Stimulated activated CD4-positive, alpha-beta T cell treated with anti-CD3 and anti-CD28 coated beads, Interleukin-1b, Interleukin-23, amount 100 ng/mL, for 1 hour (primary cell): ENCODE measurements at places on chromosomes 6 and 20.

- no peak for DNase-seq
Observed at GRCh38 chr20:41222703-41223102, 85.4 kb downstream of the PLCG1 start.

DNA sequence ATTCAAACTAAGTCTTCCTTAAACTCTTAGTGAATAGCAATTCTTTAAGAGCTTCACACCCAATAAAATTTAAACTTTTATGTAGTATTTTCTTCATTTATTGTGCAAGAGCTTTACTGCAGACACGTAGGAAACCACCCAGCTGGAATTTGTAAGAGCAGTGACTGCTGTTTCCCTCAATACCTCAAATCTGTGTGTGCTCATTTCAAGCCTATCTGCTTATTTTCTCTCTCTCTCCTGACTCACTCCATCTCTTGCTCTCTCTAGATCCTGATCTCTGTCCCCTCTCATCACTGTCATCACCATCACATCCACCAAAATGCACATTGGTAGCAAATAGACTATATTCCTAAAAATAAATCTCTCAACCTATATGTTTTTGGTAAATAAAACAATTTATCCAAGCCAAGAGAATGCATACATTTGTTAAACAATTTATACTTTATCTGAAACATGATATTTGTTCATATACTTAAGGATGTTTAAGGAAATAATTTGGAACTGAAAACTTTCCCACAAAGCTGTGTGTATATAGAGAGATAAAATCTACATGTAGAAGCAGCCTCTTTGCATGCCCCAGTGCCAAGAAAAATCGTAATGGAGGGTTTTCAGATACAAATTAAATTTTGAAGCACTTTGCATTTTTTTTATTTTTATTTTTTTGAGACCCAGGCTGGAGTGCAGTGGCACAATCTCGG is 273.0 kb downstream of the TFAP2A start:
- no peak for DNase-seq

- no peak for DNase-seq
Observed at GRCh38 chr6:116492331-116493067, 18.9 kb upstream of the CALHM5 start.

DNA sequence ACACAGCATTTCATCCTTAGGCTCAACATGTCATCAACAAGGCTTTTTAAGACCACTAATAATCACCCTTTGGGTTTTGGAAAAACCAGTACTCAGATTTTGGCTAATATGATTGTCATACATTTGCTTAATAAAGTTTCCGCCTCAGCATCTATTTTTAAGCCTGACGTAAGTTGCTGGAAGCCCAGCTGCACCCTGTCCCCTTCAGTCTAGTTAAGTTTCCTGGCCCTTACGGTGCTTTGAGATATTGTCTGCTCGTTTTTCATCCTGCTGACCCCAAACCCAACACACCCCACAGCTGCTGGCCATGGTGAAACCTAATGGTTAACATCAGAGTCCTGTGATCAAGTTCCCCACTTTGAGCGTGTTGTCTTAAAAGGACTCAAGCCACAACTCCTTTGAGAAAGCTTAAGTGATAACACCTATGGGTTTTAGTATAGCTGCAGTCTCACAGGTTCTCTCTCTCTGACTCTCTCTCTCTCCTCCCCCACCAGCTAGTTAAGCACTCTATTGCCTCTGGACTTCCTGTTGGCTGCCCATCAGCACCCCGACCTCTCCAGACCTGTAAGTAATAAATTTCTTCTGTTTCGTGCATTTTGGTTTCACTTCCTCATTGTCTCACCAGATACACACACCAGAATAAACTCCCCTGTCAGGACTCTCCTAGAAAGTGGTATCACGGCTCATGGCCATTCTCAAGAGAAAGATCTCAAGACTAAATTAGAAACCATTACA is 802.0 kb downstream of the C6orf118 start:
- DNase-seq = no peak

DNA sequence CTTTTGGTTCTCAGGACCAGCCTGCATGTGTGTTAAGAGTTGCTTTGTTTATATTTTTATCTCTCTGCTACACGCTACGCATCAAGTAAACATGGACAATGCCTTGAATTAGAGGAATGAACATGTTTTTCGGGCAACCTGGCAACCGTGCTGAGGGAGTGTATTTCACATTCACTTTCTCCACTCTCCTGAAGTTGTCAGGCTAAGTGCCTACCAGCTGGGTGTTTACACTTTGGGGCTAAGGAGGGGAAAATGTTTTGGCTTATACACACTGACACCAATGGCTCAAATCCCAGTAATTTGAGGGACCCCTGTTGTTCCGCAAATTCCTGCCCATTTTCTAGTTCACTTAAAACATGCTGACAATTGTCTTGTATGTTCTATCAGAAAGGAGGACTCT is 141.5 kb upstream of the PDE7B start:
- no peak for DNase-seq

- DNase-seq = no peak
Observed at GRCh38 chr6:158255989-158256601, 56.2 kb upstream of the TULP4 start.

DNA sequence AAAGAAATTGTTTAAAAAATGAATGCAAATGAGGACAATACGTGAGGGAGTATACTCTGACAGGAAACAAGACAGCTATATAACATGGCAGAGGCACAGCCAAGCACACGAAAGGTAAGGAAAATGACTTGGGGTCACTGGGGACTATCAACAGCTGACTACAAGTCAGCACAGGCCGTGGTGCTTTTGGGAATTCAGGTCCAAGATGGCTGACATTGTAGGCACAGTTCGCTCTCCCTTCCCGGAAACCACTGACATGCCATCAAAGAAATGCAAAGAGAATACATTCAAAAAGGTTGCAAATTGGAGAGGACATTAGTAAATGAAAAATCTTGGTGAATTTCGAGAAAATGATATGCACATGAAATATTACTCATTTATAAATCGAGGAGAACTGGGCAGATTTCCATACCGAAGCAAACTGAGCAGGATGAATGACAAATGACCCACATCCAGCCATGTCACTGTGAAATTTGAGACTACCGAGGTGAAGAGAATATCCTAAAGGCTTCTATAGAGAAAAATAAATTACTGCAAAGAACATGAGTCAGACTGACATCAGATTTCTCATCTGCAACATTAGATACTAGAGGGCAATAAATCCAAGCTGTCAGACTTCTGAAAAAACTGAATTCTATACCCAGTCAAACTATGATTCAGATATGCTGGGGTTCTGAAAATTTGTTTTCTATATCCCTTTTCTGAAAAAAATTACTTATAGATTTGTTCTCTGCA is 391.1 kb downstream of the BTBD9 start:
- DNase-seq = no peak

DNA sequence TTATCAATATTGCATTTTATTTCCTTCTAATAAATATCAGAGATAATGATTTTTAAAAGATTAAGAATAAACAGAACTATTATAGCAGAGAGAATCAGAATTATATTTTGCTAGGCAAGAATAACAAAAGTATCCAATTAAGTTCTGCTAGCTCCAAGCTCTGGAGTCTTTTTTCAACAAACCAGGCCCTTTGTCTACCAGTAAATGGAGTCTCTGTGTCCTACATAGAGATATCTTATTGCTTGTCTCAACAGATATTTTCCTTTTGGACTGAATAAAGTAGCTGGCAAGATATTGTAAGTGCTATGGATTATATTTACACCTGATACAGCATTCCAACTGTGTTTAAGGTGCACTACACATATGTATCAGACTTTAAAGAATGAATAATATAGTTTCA is 107.1 kb downstream of the DST start:
- no peak for DNase-seq

- DNase-seq = no peak
Observed at GRCh38 chr6:123575188-123575587, 61.6 kb downstream of the TRDN start.

DNA sequence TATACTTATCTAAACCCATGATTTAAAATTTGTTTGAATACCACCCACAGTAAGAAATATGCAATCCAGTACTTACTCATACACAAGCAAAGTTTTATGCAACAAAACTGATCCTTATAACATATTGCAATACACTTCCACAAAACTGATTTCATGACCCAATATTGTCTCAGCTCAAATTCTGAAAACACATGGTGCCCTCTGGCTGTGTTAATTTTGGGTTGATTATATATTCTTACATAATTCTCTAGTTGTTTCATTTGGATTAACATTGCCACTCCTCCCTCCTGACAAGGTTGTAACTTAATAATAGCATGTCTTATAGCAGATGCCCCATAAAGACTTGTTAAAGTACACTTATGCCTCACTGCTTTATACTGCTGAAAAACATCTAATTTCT is 73.0 kb upstream of the TULP1 start:
- no peak for DNase-seq

DNA sequence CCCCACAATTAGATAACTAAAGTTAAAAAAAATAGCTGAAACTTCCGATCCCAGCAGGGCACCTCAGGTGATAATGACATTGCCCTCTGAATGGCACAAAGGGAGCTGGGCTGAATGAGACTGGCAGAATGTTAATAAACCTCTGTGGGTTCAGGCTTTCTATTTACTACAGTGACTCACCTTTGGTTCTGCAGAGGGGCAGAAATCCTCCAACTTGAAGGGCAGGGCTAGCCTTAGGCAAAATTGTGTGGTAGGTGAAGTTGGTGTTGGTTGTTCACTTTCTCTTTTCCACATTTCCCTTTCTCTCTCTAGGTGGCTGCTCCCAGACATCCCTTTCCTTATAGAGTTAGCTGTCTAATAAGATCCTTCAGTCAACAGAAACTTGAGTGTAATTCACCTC is 625.2 kb downstream of the EPM2A start:
- DNase-seq = no peak

- no peak for DNase-seq
Observed at GRCh38 chr6:159067334-159067733, 22.5 kb upstream of the TAGAP start.

GRCh38 chr20:20181322-20181721 is 129.0 kb downstream of the CFAP61 start:
- no peak for DNase-seq

- DNase-seq = no peak
Observed at GRCh38 chr20:31573555-31574321, 31.4 kb upstream of the ID1 start.

GRCh38 chr20:41249411-41250281 is 67.9 kb downstream of the ZHX3 start:
- DNase-seq = no peak

DNA sequence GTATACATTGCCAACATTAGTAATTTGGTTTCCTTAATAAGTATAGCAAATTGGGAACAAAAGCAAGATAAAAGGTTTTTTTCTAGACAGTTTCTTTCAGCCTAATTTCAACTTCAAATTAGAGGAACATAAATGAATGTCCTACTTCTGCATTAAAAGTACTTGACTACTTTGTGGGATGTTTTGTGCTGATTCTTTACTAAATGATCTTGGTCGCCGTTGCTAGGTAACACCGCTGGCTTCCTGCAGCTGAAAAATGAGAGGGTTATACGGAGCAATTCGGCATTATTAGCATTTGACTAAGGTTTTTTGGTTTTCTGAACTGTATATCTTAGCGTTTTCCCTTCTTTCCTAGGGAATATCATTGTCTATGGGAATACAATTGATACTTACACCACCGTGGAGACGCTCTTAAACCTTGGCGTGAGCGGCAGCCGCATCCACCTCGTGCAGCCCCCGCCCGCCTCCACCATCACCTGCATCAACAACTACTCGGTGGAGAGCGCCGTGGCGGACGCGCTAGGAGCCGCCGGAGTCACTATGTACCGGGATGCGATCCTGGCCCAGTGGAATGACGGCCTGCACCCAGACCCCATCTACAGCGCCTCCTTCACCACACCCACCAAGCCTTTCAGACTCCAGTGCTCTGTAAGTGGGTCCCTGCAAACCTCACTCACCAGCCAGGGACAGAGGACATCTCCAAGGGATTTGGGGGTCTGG is 90.9 kb upstream of the INSM1 start:
- no peak for DNase-seq

- no peak for DNase-seq
Observed at GRCh38 chr6:31723980-31724691, 963 bp downstream of the MPIG6B start.

GRCh38 chr6:95723638-95724037 is 146.3 kb downstream of the MANEA start:
- no peak for DNase-seq

DNA sequence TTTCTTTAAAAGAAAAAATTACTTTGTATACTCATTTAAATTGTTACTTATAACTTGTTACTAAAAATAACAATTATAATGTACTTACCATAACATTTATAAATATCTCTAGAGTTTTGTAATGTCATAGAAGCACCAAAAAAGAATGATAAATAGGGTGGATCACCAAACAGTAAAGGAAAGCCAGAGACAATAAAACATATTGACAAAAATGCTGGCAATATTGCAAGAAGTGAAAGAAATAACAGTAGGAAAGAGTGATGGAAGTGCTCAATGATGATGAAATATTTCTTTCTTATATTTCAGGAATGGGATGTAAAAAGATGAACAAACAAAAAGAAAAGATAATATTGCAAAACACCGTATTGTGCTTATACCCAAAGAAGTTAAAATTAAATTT is 301.7 kb downstream of the CENPW start:
- DNase-seq = no peak

DNA sequence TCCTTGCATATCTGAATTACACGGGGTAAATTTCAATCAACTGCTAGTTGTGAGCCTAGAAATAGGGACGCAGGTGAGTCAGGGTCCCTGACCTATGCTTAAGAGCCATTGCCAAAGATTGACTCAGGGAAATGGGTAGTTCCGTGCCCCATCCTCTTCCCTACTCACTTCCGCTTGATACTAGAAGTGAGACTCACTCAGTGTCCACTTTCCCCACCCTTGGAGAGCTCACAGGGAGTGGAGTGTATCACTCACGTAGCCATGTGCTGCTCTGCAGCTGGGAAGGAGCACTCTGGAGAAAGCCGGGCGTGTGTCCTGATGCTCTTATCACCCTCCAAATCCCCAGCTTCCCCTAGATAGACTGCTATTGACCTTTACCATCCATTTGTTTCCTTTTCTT is 543 bp upstream of the MUC22 start:
- no peak for DNase-seq

DNA sequence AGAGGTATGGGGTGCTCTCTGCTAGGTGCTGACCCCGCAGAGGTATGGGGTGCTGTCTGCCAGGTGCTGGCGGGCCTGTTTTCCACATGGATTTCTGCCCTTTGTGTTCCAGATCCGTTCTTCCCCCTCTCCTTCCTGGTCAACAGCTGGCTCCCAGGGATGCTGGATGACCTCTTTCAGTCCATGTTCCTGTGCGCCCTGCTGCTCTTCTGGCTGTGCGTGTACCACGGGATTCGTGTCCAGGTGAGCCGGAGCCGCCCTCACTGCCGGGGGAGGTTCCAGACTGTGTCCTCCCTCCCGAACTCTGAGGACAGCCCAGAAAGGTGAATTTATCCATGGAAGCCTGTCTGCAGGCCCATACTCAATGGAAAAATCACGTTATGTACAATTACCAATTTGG is 36.3 kb downstream of the DYNLT1 start:
- DNase-seq = no peak

DNA sequence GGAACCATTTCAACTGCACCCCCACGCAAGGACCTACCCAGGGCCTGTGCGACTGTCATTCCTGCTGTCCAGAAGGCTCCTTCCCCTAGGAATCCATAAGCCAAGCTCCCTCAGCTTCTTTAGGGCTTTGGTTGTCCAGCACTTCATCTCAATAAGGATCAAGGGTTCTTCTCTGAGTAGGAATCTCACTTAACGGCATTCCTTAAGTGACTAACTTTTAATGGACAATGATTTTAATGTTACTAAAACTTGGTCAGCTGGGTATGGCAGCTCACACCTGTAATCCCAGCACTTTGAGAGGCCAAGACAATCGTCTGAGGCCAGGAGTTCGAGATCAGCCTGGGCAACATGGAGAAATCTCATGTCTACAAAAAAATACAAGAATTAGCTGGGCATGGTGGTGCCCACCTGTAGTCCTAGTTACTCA is 13.4 kb downstream of the UBE2V1 start:
- DNase-seq = no peak

GRCh38 chr20:1371830-1372539 is 20.9 kb downstream of the FKBP1A start:
- no peak for DNase-seq
